Tibial nerve (tissue), 4 donors: ENCODE measurements at places on chromosomes 7 and 10. TPM values are rescaled to one million over a fixed set of nuclear protein-coding genes. Genes with fewer than 3 reads are reported as not detected.
A peak's percentile ranks its signal among the peaks of the same experiment; 100 is the strongest.

GRCh38 chr10:35355971-35356724 lies 19.8 kb downstream of the CCNY start:
- no peaks in the 10 kb centered on the region for H3K36me3 ChIP-seq
- peaks cover 54% of the 10 kb centered on the region for H3K4me1 ChIP-seq
- H3K27ac ChIP-seq, result no peak overlapping the region
- no peaks in the 10 kb centered on the region for H3K27me3 ChIP-seq
- H3K4me3 ChIP-seq, result no peak overlapping the region

DNA sequence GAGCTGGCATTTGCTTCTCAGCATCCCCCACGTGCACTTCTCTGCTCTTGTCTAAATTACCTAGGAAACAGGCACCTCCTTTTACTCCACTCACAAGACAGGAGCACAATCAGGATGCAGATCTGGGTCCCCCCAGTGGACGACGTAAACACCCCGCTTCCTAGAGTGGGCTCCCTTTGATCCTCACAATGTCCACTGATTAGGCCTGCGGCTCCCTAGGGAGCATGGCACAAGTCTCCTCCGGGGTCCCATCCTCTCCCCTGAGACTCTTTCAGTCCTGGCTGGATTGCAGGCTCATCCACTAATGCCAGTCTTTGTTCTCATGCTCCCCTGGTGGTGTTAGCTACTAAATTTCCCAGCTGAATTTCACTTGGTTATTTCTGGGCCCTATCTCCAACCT lies 98.3 kb downstream of the GLI3 start:
- no peaks in the 10 kb centered on the region for H3K36me3 ChIP-seq
- no peak for DNase-seq
- no peak overlapping the region for H3K27ac ChIP-seq
- no peaks in the 10 kb centered on the region for H3K27me3 ChIP-seq
- no peaks in the 10 kb centered on the region for H3K4me1 ChIP-seq
- no peak overlapping the region for H3K4me3 ChIP-seq

The AGBL3 gene
- total RNA-seq, result 1.7 TPM

GRCh38 chr10:77886795-77887355 lies 39.7 kb downstream of the DLG5 start:
- peaks cover 30% of the 10 kb centered on the region for H3K4me1 ChIP-seq
- DNase-seq, result no peak
- H3K36me3 ChIP-seq, result no peaks in the 10 kb centered on the region
- H3K4me3 ChIP-seq, result no peak overlapping the region

The HHEX gene
- 8.4 TPM for total RNA-seq

GRCh38 chr7:2929321-2930201 lies 85.5 kb upstream of the GNA12 start:
- H3K27ac ChIP-seq, result no peak overlapping the region
- no peak for DNase-seq
- H3K27me3 ChIP-seq, result no peaks in the 10 kb centered on the region
- H3K4me1 ChIP-seq, result no peaks in the 10 kb centered on the region
- H3K36me3 ChIP-seq, result no peaks in the 10 kb centered on the region

DNA sequence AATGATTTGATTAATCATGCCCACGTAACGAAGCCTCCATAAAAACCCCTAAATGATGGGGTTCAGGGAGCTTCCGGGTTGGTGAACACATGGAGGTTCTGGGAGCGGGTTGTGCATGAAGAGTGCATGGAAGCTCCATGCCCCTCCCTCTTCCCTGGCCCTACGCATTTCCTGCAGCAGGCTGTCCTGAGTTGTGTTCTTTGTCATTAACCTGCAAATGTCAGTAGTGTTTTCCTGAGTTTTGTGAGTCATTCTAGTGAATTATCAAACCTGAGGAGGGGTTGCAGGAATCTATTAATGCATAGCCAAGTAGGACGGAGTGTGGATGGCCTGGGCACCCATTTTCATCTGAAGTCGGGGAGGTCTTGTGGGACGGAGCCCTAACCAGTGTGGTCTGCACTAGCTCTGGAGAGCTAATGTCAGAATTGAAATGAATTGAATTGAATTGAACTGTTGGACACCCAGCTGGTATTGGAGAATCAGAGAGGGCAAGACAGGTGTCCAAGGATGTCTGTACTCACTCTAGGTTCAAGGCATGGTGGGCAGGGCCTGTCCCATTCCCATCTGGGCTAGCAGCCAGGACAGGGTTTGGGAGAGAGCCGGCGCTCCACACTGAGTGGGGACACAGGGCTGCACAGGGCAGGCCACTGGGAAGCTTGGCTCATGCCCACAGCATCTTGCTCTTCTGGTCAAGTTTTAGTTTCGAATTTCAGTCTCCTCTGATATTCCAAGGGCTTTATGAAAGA lies 22.3 kb upstream of the ARHGAP22 start:
- no peak for DNase-seq
- H3K4me1 ChIP-seq, result no peaks in the 10 kb centered on the region
- no peak overlapping the region for H3K4me3 ChIP-seq
- no peaks in the 10 kb centered on the region for H3K36me3 ChIP-seq
- no peaks in the 10 kb centered on the region for H3K27me3 ChIP-seq
- H3K27ac ChIP-seq, result no peak overlapping the region

DNA sequence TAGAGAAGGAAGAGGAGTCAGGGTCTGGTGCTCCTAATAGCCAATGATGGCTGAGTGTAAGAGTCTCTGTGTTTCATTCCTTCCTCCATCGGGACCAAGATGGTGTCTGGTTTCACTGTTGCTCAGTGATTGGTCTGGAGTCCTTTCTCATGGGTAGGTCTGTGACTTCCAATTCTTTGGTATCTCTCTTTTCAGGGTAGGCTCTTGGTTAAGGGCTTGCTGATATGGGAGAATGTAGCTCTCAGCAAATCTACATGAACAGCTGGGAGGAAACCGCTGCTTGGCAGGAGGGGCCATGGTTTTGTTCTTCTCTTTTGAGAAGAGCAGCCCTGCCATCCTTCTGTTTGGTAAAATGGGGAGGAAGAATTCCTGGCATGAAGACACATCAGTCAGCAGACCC lies 209.1 kb upstream of the PODXL start:
- H3K27me3 ChIP-seq, result no peaks in the 10 kb centered on the region
- H3K4me3 ChIP-seq, result no peak overlapping the region
- no peak overlapping the region for H3K27ac ChIP-seq
- no peak for DNase-seq
- H3K4me1 ChIP-seq, result no peaks in the 10 kb centered on the region

DNA sequence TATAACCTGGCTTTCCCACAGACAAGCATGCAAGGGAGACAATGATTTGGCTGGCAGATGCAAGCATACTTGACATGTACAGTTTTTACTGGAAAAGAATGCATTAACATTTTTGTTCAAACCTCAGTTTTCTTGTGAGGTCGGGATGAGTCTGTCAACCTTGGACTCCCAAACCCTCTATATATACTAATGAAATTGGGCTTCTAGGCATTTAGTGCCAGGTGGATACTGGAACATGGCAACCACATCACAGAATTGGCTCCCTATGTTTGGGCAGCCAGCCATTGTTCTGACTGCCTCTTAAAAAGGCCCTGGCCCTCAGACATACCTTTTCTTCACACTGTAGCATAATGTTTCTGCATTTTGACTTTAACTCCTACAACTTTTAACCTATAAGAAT lies 39.1 kb downstream of the CDK6 start:
- no peak overlapping the region for H3K4me3 ChIP-seq
- peaks cover 8% of the 10 kb centered on the region for H3K4me1 ChIP-seq
- no peak for DNase-seq
- no peak overlapping the region for H3K27ac ChIP-seq

DNA sequence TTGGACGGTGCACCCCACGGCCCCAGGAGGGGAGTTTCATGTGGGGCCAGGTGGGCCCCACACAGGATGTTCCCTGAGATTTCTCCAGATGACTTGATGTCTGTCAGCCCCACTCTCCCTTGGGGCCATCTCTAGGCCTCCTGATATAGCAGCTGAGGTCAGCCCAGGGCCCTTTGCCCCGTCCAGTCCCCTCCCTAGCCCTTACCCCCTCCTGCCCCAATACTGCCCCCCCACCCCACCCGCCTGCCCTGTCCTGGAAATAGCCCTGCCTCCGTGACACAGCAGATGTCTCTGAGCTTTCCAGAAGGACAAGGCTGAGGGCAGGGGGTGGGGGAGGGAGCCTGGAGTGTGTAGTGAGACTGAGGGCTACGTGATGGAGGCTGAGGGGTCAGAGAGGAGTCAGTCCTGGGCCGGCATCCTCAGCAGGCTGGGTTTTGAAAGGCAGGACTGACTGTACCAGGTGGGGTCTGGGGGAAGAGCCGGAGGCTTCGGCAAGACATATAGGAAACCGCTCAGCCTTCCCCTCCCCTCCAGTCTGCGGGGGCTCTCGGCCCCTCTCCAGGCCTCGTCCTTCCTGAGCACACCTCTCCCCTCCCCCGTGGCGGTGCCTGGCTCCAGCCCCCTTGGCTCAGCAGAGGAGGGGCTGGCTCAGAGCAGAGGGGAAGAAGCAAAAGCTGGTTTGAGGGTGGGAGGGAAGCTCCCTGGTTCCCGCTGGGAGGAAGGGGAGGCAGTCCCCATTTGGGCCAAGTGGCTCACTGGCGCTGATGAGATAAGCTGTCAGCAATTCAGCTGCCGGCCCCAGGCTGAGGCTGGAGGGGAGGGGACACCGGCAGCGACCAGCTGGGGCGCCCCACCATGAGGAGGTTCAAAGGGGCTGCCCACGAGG lies 2.0 kb downstream of the FLNC start:
- H3K36me3 ChIP-seq, result no peaks in the 10 kb centered on the region
- H3K4me3 ChIP-seq, result no peak overlapping the region
- peaks cover 30% of the 10 kb centered on the region for H3K4me1 ChIP-seq
- H3K27ac ChIP-seq, result peak overlapping the region; percentile 74

GRCh38 chr7:113122744-113123143 lies 4.4 kb upstream of the SMIM30 start:
- no peaks in the 10 kb centered on the region for H3K27me3 ChIP-seq
- no peaks in the 10 kb centered on the region for H3K4me1 ChIP-seq
- H3K36me3 ChIP-seq, result no peaks in the 10 kb centered on the region
- H3K27ac ChIP-seq, result no peak overlapping the region
- DNase-seq, result no peak

The UTF1 gene
- total RNA-seq, result not detected

DNA sequence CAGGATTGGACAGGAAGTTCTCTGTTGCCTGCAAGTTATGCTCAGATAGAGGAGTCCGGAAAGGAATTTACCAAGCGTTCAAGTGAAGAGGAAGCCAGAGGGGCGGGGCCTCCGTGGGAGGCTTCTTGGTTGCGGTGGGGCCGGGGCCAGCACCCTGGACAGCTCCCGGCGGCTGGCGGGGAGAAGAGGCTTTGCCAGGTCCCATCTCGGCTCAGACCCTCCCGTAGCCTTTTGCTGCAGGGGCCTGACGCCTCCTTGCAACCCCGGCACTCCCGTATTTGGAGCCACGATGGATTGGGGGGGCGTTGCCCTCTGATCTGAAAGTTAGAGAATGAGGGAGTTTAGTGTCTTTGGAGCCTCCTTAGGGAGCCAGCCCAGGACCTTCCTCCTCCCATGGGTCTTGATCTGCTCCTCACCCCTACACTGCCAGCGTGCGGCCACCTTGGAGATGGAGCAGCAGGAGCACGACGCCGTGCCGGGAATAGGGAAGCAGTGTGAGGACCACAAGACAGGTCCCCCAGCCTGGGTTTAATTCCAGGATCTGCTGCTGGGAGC lies 3.1 kb upstream of the SLC18A3 start:
- DNase-seq, result no peak
- no peak overlapping the region for H3K4me3 ChIP-seq
- H3K36me3 ChIP-seq, result no peaks in the 10 kb centered on the region
- H3K27ac ChIP-seq, result no peak overlapping the region
- H3K4me1 ChIP-seq, result peaks cover 41% of the 10 kb centered on the region

DNA sequence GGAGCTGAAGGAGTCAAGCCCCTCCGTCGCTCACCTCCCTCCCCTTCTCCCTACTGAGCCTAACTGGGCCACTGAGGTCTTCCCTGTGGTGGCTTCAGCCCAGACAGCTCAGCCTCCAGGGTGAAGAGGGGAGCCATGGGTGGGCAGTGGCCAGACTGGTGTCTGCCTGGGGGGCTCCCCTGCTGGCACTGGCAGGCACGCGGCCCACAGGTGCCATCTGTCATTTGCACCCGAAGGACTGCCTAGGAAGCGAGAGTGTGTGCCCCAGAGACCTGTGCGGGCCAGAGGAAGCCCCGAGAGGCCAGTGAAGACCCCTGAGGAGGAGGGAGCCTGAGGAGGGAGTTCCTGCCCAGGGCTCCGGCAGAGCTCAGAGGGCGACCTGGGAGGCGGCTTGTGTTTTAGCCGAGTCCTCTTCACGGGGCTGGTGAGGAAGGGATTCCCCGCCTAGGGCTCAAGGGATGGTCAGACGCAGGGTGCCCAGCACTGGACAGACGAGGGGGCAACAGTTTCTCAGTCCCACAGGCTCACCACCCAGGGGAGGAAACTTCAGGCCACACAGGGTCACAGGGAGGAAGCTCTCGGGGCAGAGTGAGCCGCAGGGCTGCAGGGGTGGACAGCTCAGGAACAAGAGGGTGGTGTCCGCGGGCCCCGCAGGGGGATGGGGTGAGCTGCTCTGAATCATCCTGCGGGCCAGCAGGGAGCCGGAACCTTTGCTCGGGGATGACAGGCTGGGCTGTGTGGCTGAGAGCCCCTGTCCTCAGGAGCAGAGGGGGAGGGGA lies 76.2 kb upstream of the PPP2R2D start:
- H3K4me3 ChIP-seq, result no peak overlapping the region
- H3K27me3 ChIP-seq, result no peaks in the 10 kb centered on the region
- no peak overlapping the region for H3K27ac ChIP-seq

DNA sequence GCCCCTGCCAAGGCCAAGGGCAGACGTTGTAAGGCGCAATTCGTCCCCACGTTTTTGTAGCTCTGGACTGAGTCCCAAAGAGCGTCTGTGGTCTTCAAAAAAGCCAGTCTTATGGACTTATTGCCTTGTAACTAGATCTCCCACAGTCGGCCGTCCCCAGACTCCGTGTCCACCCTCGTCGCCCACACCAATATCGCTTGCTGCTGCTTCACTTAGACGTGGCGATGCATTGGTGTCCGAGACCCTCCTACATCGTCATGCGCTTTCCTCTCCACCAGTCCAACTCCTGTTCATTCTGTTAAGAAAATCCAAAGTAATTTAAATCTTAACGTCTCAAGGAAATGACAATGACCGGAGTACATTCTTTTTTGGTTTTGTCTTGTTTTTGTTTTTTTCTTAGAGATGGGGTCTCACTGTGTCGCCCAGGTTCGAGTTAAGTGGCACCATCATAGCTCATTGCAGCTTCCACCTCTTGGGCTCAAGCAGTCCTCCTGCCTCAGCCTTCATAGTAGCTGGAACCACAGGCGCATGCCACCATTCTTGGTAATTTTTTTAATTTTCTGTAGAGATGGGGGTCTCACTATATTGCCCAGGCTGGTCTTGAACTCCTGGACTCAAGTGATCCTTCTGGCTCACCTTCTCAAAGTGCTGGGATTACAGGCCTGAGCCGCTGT lies 851 bp downstream of the KIFBP start:
- H3K27ac ChIP-seq, result peak overlapping the region; percentile 69
- H3K4me1 ChIP-seq, result peaks cover 38% of the 10 kb centered on the region
- H3K36me3 ChIP-seq, result no peaks in the 10 kb centered on the region
- H3K4me3 ChIP-seq, result peak overlapping the region; percentile 95
- no peak for DNase-seq
- H3K27me3 ChIP-seq, result no peaks in the 10 kb centered on the region

- no peak for DNase-seq
- H3K4me3 ChIP-seq, result no peak overlapping the region
- no peaks in the 10 kb centered on the region for H3K36me3 ChIP-seq
- no peaks in the 10 kb centered on the region for H3K27me3 ChIP-seq
- no peaks in the 10 kb centered on the region for H3K4me1 ChIP-seq
Observed at GRCh38 chr10:88048312-88048711, 184.9 kb downstream of the PTEN start.

GRCh38 chr10:35165136-35165535 lies 38.5 kb downstream of the CREM start:
- H3K4me3 ChIP-seq, result no peak overlapping the region
- no peaks in the 10 kb centered on the region for H3K4me1 ChIP-seq

The ANKRD61 gene
- not detected for total RNA-seq

GRCh38 chr10:572696-573095 lies 116.8 kb downstream of the DIP2C start:
- H3K36me3 ChIP-seq, result no peaks in the 10 kb centered on the region
- no peak for DNase-seq
- H3K27me3 ChIP-seq, result no peaks in the 10 kb centered on the region

The CHN2 gene
- 3.9 TPM for total RNA-seq
